ENCODE measurements at places on chromosomes 16 and 17.

- peak; percentile 26 for DNase-seq
These were observed 74.8 kb upstream of the GRIN2A start for GRCh38 chr16:10256784-10257641.

GRCh38 chr16:84194018-84194417 is 3.1 kb downstream of the ADAD2 start:
- DNase-seq = no peak

DNA sequence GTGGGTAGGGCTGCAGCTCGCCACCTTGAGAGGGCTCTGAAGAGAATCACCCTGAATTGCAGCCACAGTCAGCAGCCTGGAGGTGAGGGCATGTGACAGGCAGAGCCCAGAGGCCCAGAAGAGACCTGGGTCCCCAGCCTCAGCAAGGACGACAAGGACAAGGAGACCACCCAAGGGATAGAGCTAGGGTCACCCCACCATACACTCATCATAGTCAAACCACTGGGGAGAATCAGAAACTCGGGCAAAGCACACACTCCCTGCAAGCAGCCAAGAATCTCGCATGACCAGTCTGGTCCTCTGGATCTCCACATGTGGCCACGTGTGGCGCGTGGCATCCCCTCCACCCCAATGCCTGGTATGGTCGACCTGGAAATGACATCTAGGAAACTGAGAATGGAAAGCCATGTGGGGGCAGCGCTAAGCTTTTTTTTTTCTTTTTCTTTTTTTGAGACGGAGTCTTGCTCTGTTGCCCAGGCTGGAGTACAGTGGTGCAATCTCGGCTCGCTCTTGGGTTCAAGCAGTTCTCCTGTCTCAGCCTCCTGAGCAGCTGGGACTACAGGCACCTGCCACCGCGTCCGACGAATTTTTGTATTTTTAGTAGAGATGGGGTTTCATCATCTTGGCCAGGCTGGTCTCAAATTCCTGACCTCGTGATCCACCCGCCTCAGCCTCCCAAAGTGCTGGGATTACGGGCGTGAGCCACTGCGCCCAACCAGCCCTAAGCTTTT is 4.6 kb upstream of the SPHK1 start:
- DNase-seq = no peak

- DNase-seq = no peak
These were observed 77.7 kb downstream of the AATF start for GRCh38 chr17:37026531-37026869.

DNA sequence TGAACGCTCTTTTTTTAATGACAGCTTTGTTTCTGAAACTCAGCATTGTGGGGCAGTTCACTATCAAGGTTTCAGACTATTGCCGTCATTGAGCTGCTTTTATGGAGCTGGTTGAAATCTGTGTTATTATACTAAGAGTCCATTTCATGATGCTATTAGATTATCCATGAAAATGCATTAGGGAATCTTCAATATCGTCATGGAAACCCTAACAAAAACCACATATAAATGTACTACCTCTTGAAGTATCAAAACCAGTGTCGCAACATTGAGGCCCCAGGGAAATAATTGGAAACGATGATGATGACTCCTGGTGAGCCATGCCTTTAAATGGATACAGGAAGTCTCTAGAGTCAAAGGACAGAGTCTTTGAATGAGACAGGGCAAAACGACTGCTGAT is 231.6 kb upstream of the CPHXL start:
- DNase-seq = no peak

- DNase-seq = no peak
These were observed 1.3 kb upstream of the SUZ12 start for GRCh38 chr17:31935512-31935911.

DNA sequence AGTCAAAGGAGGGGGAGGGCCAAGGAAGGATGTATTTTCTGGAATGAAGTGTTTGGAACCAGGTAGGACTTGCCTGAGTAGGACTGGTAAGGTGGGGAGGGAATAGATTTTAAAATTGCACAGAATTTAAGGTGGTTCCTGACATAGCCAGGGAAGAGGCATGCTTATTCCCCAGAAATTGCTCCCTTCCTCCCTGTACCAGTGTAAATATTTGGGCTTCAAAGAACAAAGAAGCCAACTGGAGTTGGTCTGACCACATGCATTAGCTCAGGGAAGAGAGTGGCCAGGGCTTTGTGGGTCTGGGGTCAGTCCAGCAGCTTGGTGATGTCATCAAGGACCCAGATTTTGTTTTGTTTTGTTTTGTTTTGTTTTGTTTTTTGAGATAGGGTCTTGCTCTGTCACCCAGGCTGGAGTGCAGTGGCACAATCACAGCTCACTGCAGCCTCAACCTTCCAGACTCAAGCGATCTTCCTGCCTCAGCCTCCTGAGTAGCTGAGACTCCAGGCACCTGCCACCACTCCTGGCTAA is 9.3 kb upstream of the MRTFB start:
- DNase-seq = no peak

GRCh38 chr16:66207883-66208265 is 158.6 kb upstream of the CDH5 start:
- DNase-seq = no peak
